ENCODE measurements at places on chromosomes 12 and 14.

DNA sequence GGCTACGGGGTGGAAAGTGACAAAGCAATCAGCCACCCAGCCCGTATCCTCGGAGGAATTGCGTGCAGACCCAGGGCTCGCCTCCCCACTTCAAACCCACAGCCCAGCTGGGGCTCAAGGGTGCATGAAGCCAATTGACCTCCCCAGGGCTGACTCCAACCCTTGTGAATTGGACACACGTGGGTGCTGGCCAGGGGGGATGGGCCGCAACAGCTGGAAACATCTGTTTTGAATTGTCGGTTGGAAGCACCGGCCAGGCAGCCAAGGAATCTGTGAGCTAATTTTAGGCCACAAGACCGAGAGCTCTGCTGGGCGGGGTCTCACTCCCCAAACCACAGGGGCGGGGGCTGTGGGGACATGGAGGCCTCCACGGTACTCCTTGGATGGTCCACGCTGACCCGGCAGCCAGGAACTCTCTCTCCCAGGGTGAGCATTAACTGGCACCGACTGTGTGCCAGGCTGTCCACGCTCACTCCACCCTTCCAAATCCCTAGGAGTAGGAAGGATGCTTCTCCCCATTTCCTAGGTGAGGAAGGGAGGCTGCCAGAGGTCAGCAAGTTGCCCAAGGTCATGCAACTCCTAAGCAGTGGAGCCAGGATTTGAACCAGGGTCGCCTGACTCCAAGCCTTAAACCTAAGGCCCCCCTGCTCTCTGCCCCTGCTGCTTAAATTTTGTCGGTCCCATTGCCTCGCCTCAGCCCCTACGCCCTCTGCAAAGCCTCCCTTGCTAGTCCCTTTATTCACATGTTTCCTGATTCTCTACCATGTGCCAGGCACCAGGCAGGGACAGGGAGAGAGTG is 11.9 kb upstream of the TMEM119 start:
- DNase-seq, result no peak

DNA sequence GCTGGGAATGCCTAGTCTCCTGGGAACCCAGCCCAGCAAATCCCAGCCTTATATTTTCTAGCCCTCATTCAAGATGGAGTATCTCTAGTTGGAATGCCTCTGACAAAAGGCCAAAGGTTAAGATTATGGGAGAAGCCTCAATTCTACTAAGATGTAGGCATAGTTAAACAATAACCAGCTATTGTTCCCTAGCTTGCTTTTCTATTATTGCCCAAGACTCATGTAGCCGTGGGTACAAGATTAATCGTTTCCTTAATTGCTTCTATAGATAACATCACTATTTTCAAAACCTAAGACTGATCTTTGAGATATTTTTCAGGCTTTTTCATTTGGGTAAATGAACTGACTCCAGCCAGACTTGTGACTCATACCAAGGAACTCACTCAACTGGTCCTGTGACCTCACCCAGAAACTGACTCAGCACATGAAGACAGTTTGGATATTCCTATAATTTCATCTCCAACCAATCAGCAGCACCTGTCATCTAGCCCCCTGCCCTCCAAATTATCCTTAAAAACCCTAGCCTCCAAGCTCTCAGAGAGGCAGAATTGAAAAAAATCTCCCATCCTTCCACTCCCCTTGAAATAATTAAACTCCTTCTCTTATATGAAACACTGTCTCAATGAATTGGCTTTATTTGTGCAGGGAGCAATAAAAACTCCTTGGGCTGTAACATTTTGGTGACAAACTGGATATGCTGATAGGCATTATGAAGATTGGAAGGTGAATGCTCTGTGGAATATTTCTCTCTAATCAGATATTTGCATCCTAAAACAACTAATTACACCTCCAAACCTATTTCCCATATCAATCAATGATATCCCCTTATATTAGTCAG is 589.0 kb downstream of the C12orf50 start:
- no peak for DNase-seq

- DNase-seq, result no peak
Observed at GRCh38 chr14:67510121-67510520, 21.6 kb upstream of the TMEM229B start.

DNA sequence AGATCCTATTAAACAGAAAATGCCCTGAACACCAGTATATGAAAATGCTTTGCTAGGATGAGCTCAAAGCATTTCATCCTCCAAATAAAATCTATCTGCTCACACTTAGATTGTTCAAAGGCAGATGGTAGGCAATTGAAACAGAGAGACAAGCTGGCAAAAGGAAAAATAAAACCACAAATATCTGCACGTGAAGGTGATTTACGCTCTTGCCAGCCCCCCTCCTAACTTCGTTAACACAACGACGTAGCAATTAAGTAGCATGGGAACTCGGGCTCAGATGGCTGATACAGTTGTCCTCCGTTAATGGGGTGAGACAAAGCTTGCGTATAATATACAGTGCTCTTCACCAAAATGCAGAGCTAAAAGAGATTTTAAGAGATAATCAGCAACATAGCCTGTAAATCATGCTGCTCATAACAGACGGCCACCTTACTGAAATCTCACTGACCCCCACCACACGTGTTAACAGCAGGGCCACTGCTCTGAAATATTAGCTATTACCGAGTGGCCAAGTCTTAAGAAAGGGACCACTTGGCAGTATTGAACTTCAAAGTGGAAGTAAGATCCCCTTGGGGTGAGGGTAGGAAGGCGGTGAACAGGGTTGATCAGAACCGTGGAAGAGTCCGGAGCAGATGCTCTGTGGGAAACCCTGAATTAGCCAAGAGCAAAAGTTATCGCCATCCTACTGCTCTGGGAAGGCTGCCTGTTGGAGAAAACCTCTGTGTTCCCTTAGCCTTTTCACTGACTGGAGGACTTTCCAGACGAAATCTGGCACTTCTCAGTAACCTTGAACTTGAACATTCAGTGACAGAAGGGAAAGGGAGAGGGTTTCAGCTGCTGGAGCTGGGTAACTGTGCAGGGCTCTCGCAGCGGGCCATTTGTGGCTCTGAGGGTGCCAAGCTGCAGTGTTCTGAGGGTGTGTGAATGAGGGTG is 23.1 kb downstream of the ETV6 start:
- peak; percentile 53 for DNase-seq

DNA sequence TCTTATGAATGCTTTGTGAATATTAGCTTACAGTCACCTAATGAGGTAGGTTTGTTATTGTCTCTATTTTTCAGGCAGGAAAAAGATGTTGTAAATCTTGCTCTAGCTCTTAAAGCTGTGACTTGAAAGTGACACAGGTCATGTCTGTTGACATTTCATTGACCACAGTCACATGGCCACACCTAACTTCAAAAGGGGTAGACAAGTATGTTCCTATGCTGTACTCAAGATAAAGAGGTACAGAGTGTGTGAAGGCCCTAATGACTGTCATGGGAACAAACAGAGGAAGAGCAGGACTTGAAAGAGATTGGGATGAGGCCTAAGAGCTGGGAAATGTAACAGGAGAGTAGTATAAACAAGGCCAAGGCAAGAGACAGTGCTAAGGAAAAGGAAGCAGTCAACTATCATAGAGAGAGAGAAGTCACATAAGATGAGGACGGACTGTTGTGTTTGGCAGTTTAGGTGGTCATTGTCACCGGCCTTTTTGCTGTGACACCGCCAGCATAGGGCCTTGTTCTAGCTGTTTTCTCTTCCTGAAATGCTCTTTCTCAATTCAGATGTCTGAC is 181.0 kb downstream of the CFAP54 start:
- no peak for DNase-seq

DNA sequence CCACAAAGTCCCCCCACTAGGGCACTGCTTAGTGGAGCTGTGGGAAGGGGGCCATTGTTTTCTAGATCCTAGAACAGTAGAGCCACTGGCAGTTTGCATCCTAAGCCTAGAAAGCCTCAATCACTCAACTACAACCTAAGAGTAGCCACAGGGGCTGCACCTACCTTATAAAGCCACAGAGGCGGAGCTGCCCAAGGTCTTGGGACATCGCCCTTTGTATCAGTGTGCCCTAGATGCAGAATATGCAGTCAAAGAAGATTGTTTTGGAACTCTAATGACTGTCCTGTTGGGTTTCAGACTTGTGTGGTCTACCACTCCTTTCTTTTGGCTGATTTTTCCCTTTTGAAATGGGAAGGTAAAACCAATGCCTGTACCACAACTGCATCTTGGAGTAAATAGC is 59.5 kb downstream of the ATP2B1 start:
- no peak for DNase-seq

GRCh38 chr14:100159094-100159864 is at the start of gene DEGS2:
Gene DEGS2 (minus strand): TSS chr14:100159645. CDS start chr14:100159587, 58 bp downstream.
- no peak for DNase-seq

DNA sequence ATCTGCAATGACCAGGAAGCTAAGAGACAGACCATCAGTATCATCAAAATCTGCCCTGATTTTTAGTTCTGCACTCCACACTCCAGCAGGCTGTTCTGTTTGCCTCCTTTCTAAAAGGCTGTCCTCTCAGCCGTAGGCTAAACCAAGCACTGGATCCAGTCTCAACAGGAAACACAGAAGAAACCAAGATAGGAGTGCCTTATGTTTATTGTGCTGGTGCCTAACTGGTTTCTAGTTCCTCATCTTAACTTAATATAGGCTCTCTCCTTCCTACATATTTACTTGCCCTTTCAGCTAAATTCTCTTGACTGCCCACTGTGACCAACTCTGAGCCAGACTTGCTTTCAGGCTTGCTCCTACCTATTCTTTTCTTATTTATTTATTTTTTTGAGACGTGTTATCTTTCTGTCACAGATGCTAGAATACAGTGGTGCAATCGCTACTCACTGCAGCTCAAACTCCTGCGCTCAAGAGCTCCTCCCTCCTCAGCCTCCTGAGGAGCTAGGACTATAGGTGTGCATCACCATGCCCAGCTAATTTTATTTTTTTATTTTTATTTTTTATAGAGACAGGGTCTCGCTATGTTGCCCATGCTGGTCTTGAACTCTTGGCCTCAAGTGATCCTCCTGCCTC is 30.8 kb downstream of the GALNT4 start:
- peak; percentile 46 for DNase-seq

GRCh38 chr14:38208618-38209562 is 1.2 kb downstream of the SSTR1 start:
- DNase-seq, result no peak
